ENCODE measurements at places on chromosomes 16 and 17. TPM values are rescaled to one million over a fixed set of nuclear protein-coding genes. Genes with fewer than 3 reads are reported as not detected.

MT1E gene
- total RNA-seq, result 86.1 TPM

TVP23B gene
- total RNA-seq, result 117 TPM

SULT1A4 gene
- 1.7 TPM for total RNA-seq

NOTUM gene
- total RNA-seq, result not detected

GP1BA gene
- not detected for total RNA-seq

PTGES3L gene
- total RNA-seq, result 0.23 TPM

PMFBP1 gene
- not detected for total RNA-seq

NAGS gene
- 2.7 TPM for total RNA-seq

ERN2 gene
- total RNA-seq, result not detected

C17orf113 gene
- 0.33 TPM for total RNA-seq

TPSB2 gene
- total RNA-seq, result not detected

KRT27 gene
- not detected for total RNA-seq

ABCA9 gene
- 12.0 TPM for total RNA-seq

ALOX12 gene
- not detected for total RNA-seq

USP6 gene
- total RNA-seq, result not detected
